IPS DF 6.9 (cell line): ENCODE measurements at places on chromosomes 13 and 19.
A peak's percentile ranks its signal among the peaks of the same experiment; 100 is the strongest.

GRCh38 chr19:19053508-19054314 is 10.1 kb upstream of the SLC25A42 start:
- peak; percentile 58 for DNase-seq

DNA sequence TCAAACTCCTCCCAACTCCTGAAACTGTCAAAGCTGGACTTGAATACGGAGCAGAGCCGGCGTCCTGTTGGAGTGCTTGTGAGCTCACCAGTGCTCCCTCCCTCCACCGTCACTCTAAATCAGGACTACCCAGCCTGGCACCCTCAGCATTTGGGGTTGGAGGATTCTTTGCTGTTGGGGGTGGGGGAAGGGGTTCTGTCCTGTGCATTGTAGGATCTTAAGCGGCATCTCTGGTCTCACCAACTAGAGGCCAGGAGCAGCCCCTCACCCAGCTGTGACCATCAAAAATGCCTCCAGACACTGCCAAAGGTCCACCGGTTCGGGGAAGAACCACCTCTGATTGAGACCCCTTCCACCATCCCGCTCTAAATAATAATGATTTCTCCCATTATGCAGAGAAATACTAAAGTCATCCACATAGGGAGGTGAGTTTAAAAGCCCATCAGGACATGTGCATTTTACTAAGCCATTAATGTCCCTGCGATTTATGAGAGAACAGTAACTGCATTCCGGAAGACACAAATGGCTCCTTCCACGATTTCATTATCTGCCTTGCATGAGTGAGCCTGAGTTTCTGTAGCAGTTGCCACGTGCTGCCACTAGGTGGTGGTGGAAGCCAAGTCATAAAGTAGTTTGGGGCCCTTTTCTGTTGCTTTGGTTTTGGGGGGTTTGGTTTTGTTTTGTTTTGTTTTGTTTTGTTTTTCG is 16.1 kb upstream of the USP29 start:
- peak; percentile 9 for DNase-seq

GRCh38 chr19:35739275-35740107 is 2.8 kb downstream of the IGFLR1 start:
- no peak for DNase-seq

DNA sequence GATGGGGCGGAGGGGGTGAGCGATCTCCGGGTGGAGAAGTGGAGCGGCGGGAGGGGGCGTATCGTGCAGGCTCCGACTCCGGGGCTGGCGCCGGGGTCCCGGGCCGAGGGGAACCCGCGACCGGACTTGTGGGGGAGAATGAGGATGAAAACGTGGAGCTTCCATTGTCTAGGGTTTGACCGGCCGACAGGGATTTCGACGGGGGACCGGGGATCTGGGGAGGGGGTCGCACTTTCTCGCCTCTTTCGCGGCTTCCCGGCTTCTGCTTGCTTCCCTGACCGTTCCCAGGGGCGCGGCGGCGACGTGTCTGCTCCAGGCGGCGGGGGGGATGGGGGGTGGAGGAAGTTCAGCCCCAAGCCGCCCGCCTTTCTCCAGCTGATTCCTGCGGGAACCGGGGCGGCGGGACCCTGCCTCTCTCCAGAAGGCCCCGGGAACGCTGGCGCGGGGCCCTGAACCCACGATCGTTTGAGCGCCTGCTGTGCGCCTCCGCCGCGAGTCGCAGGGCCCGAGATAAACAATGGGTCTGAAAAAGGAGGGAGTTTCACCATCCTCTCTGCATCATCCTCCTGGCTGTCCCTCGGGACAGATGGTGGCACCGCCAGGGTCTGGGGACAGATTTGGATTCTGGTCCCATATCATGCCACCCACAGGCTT is 790 bp downstream of the TPM4 start:
- no peak for DNase-seq

GRCh38 chr13:112806739-112807652 is 117.2 kb downstream of the ATP11A start:
- DNase-seq, result no peak

- DNase-seq, result no peak
Measured at GRCh38 chr19:42442833-42443232, at the start of gene CXCL17. CXCL17 (minus strand) TSS chr19:42442946; CDS start chr19:42442832, 114 bp downstream.

- no peak for DNase-seq
Measured at GRCh38 chr19:6639439-6639838, 30.5 kb downstream of the TNFSF14 start.

DNA sequence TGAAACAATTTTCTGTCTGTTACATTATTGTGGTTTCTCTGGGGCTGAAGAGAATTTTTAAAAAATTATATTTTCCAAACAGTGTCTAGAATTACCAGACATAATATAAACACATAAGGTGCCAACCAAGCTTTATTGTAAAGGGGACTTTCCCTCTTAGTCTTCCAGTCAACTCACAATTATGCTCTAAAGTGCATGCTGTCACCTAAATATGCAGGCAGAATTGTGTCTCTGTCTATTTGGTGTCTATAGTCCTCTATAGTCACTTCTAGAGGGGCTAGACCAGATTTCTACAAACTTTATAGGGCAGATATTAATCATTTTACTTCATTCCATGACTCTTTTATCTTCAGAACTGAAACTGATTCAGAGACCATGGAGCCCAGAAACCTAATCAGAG is 12.8 kb downstream of the ZNF254 start:
- no peak for DNase-seq

- DNase-seq, result no peak
Measured at GRCh38 chr13:113152984-113153809, 5.3 kb upstream of the PROZ start.

GRCh38 chr13:67229481-67230403 is at the start of gene PCDH9:
PCDH9 (minus strand) TSS chr13:67230336; CDS start chr13:67228440, 1,896 bp downstream.
- DNase-seq, result no peak

GRCh38 chr19:51434456-51434855 is 17.0 kb upstream of the SIGLEC10 start:
- DNase-seq, result no peak

DNA sequence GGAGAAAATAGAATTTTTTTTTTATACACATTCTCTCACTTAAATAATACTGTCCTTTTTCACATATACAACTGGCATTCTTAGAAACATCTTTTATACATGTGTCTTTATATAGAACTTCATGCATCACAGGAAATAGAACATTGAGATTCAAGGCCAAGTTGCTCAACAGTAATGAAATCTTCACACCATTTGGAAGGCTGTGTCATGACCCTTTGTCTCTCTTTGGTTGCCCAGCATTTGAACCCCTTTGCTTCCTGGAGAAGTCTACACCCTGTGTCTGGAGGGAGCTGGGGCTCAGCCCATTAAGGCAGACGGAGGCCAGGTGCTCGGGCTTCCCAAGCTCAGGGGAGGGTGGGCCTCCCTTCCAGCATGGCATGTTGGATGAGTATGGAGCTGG is 41.1 kb downstream of the B3GLCT start:
- no peak for DNase-seq

GRCh38 chr13:55000844-55001243 is 1972.2 kb downstream of the OLFM4 start:
- DNase-seq, result peak; percentile 75

- no peak for DNase-seq
Measured at GRCh38 chr13:20776751-20777150, 3.0 kb upstream of the EEF1AKMT1 start.

GRCh38 chr19:27635401-27635800 is 1577.5 kb downstream of the UQCRFS1 start:
- DNase-seq, result no peak
